ENCODE measurements at places on chromosomes 7 and 10.

DNA sequence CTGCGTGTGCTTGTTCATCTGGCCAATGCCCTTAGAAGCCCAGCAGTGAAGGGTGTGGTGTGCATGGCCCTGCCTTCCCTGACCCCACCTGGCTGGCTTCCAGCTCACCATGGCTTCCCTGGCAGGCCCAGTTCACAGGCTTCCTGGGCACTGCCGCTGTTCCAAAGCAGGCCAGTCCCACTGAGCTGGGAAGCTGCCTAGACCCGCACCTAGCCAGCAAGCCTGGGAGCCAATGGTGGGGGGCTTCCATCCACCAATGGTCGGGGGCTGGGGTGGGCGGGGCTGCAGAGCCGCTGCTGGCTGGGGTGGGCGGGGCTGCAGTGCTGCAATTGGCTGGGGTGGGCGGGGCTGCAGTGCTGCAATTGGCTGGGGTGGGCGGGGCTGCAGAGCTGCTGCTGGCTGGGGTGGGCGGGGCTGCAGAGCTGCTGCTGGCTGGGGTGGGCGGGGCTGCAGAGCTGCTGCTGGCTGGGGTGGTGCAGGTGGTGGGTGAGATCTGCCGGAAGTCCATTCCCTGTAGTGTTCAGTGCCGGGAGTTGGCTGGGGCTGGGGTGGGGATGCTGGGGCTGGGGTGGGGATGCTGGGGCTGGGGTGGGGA lies 12.4 kb downstream of the CALY start:
- no peak for DNase-seq

DNA sequence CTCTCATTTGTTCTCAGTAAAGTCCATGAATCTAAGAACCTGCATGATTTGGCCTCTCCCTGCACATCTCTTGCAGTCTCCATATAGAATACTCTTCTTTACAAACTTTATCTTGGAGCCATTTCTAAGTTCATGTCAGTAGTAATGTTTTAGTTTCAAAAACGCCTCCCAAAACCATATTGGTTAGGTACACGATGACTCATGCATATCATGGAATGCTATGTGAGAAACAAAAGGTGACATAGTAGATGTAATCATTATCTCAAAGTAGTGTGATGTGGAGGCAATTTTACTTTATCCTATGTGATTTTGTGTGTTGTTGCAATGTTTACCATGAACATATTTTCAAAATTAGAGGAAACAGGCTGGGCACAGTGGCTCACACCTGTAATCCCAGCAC lies 520.7 kb downstream of the KCNMA1 start:
- no peak for DNase-seq

DNA sequence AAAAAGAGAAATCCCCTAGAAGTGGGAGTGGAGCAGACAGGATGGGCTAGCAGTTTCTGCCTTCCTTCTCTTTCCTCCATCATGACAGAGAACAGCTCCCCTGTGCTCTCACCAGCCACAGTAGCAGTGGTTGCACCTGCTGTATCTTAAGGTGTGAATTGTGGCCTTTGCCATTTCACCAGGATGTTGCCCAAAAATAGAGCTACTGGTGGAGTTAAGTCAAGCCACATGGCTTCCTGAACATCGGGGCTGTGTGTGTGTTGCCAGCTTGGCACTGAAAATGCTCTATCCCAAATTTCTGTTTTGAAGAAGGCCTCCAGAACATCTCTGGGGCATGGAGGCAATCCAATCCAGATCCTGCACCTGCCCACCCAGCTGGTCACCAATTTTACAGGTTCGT lies 348.7 kb downstream of the EXOC4 start:
- DNase-seq = no peak

DNA sequence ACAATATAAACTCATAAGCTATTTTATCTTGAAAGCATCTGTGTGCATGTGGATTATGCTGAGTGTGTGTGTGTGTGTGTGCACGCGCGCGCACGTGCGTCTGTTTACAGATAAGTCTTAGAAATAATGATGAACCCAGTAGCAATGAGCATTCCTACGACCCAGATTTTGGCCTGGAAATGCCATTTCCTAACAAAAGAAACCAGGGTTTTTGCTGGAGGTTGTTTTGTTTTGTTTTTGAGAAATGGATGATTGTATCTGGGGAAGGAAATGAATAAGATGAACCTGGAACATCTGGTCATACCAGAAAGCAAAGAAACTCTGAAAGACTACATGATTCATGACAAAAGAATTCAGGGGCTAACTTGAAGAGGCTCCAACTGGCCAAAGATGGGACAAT lies 22.1 kb upstream of the LMOD2 start:
- no peak for DNase-seq

DNA sequence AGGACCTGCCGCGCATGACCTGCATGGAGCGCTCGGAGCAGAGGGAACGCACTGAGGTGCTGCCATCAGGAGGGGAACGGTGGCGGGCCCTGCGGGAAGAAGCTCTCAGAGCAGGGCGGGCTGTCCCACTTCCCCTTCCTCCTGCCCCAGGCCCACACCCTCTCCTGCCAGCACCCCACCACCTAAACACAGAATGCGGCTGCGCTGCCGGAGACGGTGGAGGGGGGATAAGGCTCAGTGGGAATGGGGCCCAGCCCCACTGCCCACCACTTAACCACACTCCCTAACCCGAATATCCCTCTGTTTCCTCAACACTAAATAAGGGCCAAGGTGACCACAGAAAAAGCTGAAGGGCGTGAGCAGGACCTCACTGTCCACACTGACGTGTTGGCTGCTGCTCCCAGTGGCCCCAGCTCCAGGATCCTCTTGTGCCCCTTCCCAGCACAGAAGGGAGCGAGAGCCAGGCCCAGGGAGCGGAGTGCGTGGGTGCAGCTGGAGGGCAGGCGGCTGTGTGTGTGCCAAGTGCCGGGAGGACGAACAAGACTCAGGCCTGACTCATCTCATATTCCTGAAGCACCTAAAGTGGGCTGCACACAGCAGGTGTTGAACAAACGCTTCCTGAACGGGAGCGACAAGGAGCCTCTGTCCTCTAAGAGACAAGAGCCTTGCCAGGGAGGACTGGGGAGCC lies 116.8 kb downstream of the MAD1L1 start:
- no peak for DNase-seq

DNA sequence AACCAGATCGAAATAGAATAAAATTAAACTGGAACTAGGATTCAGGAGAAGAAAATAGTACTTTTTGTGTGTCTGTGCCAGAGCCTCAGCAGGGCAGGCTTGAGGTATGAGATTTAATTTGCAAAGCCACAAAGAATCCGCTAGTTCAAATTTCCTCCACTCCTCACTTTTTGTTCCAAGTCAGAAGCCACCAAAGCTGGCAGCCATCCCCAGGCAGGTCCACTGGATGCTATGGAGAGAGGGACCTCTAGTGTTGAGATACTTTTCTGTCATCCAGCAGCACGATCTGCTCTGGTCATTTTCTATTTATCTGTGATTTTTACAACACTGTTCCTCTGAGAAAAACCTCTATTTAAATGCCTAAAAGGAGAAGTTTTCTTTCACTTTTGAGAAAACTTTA lies 147.9 kb upstream of the FRMD4A start:
- DNase-seq = no peak

GRCh38 chr10:84844461-84844860 lies 516.1 kb downstream of the CCSER2 start:
- no peak for DNase-seq

GRCh38 chr10:107831772-107832171 lies 667.3 kb upstream of the SORCS1 start:
- no peak for DNase-seq

DNA sequence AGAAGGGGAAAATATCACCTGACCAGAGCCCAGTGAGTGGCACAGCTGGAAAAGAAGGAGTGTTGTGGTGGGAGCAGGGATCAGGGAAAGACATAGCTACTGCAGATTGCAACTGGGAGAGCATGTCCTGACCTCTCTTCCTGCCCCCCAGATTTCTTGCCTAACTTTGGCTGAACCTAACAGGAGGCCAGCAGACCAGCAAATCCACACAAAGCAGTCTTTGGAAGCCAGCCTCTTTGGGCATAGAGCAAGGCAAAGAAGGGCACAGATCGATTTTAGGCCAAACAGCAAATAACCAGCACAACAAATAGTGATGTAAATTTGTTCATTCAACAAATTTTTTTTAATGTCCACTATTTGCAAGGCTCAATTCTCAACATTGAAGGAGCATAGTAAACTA lies 433.2 kb upstream of the GHITM start:
- no peak for DNase-seq

DNA sequence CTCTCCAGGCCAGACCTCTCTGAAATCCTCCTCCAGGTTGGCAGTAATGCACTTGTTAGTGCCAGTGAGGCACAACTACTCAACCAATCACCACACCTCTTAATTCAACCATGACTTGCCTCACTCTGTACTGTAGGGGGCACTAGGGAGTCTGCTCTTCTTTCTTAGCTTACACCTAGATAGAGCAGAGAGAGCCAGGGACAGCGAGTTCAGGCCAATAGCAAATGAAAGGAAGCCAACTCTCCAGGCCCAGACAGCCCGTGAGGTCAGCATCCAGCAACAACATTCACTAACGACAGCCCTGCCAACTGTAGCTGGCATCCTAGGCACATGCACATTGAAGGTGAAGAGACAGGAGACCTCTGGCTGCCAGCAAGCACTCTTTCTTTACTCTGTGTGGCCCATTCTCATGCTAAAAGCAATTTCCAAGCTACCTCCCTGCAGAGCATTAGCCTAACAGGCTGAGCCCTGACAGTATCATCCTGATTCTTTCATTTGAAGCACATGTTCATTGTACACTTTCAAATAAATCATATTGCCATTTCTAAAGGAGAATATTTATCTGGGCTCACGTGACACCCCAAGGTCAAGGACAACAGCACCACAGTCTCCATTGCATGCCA lies 136.3 kb downstream of the DPY19L1 start:
- DNase-seq = no peak

DNA sequence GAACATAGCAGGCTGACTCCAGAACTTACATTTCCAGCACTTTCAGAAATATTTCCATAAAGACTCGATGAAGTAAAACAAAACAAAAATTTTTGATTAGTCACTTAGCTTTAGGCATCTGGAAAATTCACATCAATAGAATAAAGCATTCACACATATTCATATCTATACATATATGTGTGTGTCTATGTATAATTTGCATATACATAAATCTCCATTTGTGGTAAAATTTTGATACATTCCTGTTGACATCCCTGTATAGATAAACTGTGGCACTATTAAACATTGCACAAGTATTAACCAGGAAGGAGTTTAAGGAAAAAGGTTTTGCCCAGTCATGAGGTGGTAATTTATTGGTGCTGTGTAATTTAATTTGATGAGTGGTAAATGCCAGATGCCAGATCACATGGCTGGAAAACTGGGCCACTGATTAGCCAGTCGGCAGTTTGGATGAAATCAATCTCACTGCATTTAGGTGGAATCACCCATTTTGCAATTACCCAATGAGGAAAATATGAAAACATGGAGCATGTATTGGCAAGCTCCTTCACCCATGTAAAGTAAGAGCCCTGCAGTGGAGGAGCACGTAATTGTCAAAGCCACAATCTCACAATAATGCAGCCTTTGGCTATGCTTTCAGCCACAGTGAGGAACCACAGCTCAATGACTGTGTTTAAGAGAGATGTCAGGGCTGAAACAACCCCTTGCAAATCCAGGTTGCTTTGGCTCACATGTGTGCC lies 294.6 kb downstream of the RNLS start:
- no peak for DNase-seq

DNA sequence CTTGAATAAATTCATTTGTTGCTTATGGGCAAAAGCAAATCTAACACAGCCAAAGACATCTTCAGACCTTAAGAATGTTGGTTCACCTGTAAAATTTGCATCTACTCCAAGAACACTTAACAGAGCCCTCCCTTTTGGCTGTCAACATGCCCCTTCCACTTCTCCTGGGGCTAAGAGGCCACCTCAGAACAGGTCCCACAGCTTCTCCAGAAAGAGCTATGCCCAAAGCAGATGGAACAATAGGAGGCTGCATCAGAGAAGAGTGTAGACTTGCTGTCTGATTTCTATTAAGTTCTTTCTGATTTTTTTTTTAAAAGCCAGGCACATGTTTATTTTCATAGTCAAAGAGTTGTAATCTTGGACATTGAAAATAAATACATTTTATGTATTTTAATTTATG lies 26.1 kb upstream of the TRIL start:
- no peak for DNase-seq

GRCh38 chr7:36567699-36568451 lies 156.4 kb downstream of the AOAH start:
- DNase-seq = no peak

DNA sequence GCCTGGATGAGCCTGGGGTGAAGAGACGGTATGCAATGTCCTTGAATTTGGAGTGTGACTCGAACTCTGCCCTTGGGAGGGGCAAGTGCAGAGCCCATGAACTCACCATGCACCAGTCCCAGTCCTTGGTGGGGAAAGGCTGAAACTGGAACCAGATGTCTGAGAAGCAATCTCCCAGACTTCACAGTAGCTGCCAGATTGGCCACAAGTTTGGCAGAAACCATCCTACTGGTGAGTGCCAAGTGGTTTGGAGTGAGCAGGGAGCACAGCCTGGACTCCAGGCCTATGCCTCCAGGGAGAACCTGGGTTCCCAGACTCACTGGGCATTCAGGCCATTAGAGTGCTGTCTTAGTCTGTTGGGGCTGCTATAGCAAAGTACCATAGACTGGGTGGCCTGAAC lies 99.6 kb upstream of the LYZL1 start:
- DNase-seq = no peak

DNA sequence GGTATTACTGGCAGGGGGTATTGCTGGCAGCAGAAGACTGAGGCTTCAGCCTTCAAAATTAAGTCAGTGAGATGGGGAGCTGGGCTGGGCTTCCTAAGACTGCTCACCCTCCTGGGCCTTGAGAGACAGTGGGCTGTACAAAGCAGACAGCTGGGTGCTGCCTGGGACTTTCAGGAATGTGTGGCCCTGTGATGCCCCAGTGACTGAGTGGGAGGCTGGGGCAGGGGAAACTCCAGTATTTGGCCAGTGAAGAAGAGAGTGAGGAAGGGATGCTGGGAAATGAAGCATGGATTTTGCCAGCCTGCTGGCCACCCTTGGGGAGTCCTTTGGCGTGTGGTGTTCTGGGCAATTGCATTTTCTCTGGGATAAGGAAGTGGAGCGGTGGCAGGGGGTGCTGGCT lies 442 bp downstream of the ANKRD2 start:
- no peak for DNase-seq

- no peak for DNase-seq
Observed at GRCh38 chr7:74655768-74656440, 1.6 kb upstream of the GTF2I start.

DNA sequence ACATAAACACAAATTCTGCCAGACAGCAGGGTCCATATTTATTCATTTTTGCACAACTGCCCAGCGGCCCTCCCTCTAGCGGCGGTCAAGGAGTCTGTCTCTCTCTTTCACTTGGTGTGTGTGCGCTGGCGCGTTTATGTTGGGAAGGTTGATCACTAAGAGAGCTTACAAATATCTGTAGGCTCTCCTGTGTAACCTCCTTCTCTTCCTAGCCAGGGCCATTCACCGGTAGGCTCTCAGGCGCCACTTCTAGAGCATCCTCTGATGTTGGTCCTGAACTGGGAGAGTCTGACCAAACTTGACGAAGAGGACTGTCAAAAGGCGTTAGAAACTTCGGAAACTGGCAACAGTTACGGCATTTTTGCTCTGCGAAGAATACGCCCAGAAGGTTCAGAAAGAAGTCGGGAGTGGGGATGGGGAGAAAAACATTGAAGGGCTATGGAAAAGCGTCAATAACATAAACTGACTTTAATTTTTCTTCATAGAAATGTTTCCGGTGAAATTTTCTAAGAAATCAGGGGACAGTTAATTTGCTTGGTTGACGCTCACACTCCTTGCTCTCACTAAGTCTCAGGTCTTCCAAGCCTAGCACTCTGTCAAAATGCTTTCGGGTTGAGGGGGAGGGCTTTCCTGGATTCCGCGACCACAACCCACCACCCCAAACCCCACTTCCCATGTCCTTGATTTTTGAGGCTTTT lies 731.1 kb downstream of the ZWINT start:
- DNase-seq = no peak

- no peak for DNase-seq
Observed at GRCh38 chr7:77330169-77330882, 85.8 kb downstream of the GSAP start.
